ENCODE measurements at places on chromosomes 11 and 22. TPM values are rescaled to one million over a fixed set of nuclear protein-coding genes. Genes with fewer than 3 reads are reported as not detected.

MMP7 gene
- not detected for total RNA-seq

SLC22A8 gene
- total RNA-seq, result not detected

TM7SF2 gene
- 36.1 TPM for total RNA-seq

TBX10 gene
- not detected for total RNA-seq

NPTXR gene
- total RNA-seq, result 2.5 TPM

PKP3 gene
- 8.5 TPM for total RNA-seq

FAR1 gene
- 139 TPM for total RNA-seq

MAPK8IP1 gene
- total RNA-seq, result 11.0 TPM

PLXNB2 gene
- 32.4 TPM for total RNA-seq

MALAT1 gene
- 9,030 TPM for total RNA-seq

P2RY2 gene
- 0.45 TPM for total RNA-seq

MCM5 gene
- 131 TPM for total RNA-seq

KDM4E gene
- total RNA-seq, result not detected

MPEG1 gene
- total RNA-seq, result not detected

TPBGL gene
- total RNA-seq, result not detected

ANGPTL5 gene
- not detected for total RNA-seq

C22orf42 gene
- total RNA-seq, result 0.50 TPM

VPREB1 gene
- total RNA-seq, result not detected

VWCE gene
- 5.1 TPM for total RNA-seq

SYT8 gene
- total RNA-seq, result not detected

SLC22A6 gene
- not detected for total RNA-seq

MS4A4A gene
- not detected for total RNA-seq

DDIAS gene
- 19.9 TPM for total RNA-seq

TSSC4 gene
- total RNA-seq, result 11.1 TPM

WNT11 gene
- total RNA-seq, result 0.59 TPM

SMDT1 gene
- 2.9 TPM for total RNA-seq

SOX10 gene
- total RNA-seq, result 0.99 TPM

SLC22A9 gene
- total RNA-seq, result not detected

PTH gene
- total RNA-seq, result not detected

PKNOX2 gene
- 7.2 TPM for total RNA-seq

NXPE2 gene
- total RNA-seq, result not detected

HTR3B gene
- total RNA-seq, result not detected

Data from neural progenitor cell (in vitro differentiated cells).